ENCODE measurements at places on chromosomes 5 and 9.

DNA sequence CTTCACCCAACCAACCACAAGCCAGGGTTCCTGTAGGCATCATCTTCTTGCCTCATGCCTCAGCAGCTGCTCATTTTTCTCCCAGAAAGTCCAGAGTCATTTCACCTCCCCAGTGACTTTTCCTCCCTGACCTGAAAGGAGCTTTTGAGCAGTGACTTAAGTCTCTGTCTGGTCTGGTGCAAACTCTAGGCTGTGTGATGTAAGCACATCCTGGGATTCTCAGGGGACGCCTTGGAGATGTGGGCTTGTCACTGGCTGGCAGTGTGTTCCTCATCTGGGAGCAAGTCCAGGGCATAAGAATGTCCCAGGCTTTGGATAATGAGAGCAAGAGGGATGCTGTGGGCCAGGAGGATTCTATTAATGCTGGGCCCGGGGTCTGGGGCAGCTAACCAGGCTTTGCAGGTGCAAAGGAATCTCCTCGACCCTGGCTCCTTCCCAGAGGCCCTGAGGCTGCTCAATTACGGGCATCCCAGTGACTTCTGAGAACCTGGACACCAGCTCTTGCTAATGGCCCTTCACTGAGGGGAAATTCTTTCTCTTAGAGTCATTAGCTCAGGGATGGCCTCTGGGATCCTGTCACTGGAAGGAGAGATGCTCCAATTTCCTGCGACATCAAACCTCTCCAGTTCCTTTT lies 211.0 kb upstream of the PANK3 start:
- no peak for DNase-seq

DNA sequence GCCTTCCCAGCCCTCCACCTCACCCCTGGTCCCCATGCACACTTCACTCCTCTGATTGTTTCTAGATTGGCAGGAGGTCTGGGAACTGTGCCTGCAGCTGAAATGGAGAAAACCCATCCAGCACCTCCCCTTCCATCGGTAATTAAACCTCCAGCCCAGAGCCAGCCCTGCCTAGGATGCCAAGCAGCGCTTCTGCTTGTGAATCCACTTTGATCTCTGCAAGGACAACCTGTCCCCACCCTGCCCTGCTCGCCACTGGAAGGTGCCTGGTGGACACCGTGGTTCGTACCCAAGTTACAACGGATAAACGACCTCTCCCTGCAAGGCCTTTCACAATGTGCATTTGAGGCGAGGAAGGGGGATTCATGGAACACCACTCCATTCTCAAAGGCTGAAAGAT lies 50.6 kb downstream of the IRX2 start:
- DNase-seq, result no peak

DNA sequence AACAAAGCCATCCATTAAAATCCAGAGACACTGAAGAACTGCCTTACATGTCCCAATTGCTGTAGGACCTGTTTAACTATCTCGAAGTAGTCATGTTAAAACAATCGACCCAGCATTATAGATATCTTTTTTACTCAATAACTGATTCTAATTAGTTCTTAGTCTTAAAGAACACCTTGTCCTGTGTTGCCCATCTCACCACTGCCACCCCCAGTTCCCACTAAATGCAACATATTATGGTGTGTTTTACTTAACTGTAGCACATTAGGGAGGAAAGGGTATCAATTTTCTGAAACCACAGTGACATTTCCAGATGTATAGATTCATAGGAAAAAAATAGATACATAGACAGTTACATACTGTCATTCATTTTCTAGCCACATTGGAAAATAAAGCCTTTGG lies 221.2 kb downstream of the MEF2C start:
- no peak for DNase-seq

GRCh38 chr5:146205499-146206202 lies 2.2 kb downstream of the RBM27 start:
- no peak for DNase-seq

DNA sequence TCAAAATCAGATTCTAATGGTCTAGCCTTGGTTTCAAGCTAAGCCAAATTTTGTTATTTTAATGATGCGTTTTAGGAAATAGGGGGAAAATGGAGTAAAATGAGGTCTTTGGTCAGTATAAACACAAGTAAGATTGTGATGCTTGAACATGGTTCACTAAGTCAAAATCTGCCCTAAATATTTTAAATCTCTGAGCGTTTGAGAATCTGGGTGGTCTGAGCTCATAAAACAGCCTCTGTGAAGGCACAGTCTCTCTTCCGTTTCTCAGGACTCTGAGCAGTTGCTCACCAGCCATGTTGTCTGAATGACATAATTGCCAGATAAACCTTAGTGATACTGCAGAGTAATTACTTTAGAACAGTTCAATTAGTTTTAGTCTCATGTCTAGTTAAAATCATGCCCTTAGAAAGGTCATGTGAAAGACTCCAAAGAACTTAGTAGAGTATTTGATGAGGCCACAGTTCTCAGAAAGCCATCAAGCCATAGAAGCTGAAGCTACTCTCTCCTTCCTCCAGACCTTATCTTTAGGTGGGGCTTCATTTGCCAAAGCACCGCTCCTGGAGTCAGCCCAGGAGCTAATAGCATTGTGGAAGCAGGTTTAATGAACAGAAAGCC lies 257.1 kb upstream of the MAP3K1 start:
- DNase-seq, result no peak

GRCh38 chr9:88585426-88585825 lies 50.4 kb downstream of the NXNL2 start:
- DNase-seq, result no peak
